ENCODE measurements at places on chromosomes 11 and 22.

GRCh38 chr11:77557553-77557952, 32.2 kb upstream of the AQP11 start:
- no peak overlapping the region for H3K27ac ChIP-seq
- H3K4me3 ChIP-seq: no peak overlapping the region
- DNase-seq: no peak
- no peaks in the 10 kb centered on the region for H3K4me1 ChIP-seq
- H3K36me3 ChIP-seq: no peaks in the 10 kb centered on the region

- no peaks in the 10 kb centered on the region for H3K4me1 ChIP-seq
- no peak overlapping the region for H3K27ac ChIP-seq
- no peaks in the 10 kb centered on the region for H3K36me3 ChIP-seq
- DNase-seq: no peak
- H3K27me3 ChIP-seq: no peaks in the 10 kb centered on the region
- H3K4me3 ChIP-seq: no peak overlapping the region
Measured at GRCh38 chr22:27786291-27786932, 15.1 kb downstream of the MN1 start.

DNA sequence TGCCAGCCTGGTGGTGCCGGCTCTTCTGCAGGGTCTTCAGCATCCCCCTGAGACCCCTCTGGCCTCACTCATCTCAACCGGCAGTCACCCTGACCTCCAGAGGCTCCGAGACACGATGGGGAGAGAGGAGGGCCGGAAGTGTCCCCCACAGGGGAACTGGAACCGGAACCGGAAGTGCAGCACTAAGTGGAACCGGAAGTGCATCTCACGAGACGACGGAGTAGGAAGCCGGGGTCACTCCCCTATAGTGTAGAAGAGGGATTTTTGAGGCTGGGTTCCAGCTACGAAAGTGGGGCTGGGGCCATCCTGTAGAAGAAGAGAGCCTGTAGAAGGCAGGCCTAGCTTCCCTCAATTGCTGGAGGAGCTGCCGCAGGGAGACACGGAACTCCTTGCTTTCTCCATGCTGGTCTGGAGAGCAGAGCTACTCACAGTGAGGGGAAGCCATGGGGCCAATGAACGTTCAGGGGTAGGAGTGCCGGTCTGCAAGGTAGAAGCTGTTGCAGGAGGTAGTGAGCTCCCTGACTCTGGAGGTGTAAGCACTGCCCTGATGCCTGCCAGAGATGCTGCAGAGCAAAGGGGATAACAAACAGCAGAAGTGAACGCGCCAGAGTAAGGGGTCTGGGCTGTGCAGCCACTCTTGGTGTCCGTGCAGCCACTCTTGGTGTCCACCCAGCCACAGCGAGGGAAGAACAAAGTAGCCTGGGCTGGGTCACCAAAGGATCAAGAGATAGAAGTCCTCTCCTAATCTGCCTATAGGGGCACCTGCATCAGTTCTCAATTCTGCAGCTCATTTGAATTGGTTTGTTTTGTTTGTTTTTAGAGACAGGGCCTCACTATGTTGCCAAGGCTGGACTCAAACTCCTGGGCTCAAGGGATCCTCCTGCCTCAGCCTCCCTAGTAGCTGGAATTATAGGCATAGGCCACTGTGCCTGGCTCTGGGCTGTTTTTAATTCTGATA, 21.9 kb downstream of the SCUBE1 start:
- no peak for DNase-seq
- H3K4me1 ChIP-seq: no peaks in the 10 kb centered on the region
- no peak overlapping the region for H3K4me3 ChIP-seq
- no peak overlapping the region for H3K27ac ChIP-seq

GRCh38 chr11:108713076-108713790, 48.4 kb downstream of the DDX10 start:
- H3K36me3 ChIP-seq: no peaks in the 10 kb centered on the region
- no peak overlapping the region for H3K27ac ChIP-seq
- no peaks in the 10 kb centered on the region for H3K27me3 ChIP-seq

- no peak overlapping the region for H3K4me3 ChIP-seq
- H3K27ac ChIP-seq: no peak overlapping the region
- H3K27me3 ChIP-seq: no peaks in the 10 kb centered on the region
- H3K4me1 ChIP-seq: no peaks in the 10 kb centered on the region
- DNase-seq: no peak
- H3K36me3 ChIP-seq: no peaks in the 10 kb centered on the region
Measured at GRCh38 chr22:36767035-36767775, 8.7 kb downstream of the IFT27 start.

DNA sequence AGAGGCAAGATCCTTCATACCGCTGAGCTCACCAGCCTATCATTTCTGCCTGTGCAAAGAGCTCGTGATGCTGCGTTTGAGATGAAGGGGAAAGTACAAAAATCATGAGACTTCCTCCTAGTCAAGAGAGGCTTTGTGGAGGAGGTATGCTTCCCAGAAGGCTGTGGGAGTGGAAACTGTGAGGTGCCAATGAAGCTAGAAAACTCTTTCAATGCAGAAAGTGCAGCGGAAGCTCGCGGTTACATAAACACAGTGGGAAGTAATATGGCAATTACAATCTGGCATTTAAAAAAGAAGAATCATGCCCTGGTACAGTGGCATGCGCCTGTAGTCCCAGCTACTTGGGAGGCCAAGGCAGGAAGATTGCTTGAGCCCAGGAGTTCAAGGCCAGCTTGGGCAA, 134.8 kb downstream of the EHF start:
- H3K4me1 ChIP-seq: no peaks in the 10 kb centered on the region
- no peaks in the 10 kb centered on the region for H3K27me3 ChIP-seq
- no peak overlapping the region for H3K27ac ChIP-seq
- DNase-seq: no peak
- no peaks in the 10 kb centered on the region for H3K36me3 ChIP-seq

GRCh38 chr22:44119669-44120313, 60.9 kb upstream of the PARVG start:
- H3K4me3 ChIP-seq: no peak overlapping the region
- H3K27me3 ChIP-seq: no peaks in the 10 kb centered on the region
- no peak for DNase-seq

DNA sequence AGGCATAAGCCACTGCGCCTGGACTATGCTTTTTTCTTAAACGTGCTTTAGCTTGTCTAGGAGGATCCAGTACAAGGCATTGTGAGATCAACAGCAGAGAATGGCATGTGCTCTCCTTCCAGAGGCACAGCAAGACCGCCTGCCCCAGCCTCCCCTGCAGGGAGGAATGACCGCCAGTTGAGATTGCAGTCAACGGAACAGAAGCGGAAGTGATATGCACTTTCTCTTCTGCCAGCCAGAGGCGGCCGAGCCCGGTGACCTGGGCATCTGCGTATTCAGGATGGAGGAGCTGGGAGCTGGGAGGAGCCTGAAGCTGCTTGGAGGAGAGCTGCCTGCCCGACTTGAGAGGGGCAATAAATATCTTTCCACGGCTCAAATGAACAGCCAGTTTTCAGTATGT, 243.0 kb downstream of the CTTN start:
- H3K4me1 ChIP-seq: no peaks in the 10 kb centered on the region
- no peak overlapping the region for H3K4me3 ChIP-seq
- no peaks in the 10 kb centered on the region for H3K36me3 ChIP-seq

GRCh38 chr11:117607449-117607848, 189.6 kb downstream of the DSCAML1 start:
- H3K27me3 ChIP-seq: no peaks in the 10 kb centered on the region
- H3K4me3 ChIP-seq: no peak overlapping the region
- DNase-seq: no peak
- H3K27ac ChIP-seq: no peak overlapping the region
- no peaks in the 10 kb centered on the region for H3K36me3 ChIP-seq

DNA sequence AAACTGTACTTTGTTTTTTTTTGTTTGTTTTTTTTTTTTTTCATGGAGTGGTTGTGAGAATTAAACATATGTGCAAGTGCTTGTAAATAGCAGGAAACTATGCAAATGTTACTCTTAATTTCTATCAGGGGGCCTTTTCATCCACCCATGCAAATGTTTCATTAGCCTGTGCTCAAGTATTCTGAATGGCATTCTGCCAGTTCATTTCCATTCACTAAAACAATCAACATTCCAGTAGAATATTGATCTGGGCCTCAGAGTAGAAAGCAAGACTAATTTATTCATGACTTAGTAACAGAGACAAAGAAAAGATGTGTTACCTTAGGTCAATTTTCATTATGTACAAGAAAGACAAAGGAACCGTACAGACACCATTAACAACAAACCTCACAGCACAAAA, 971.4 kb downstream of the DLG2 start:
- no peak for DNase-seq
- H3K4me3 ChIP-seq: no peak overlapping the region
- no peaks in the 10 kb centered on the region for H3K27me3 ChIP-seq
- H3K36me3 ChIP-seq: no peaks in the 10 kb centered on the region

DNA sequence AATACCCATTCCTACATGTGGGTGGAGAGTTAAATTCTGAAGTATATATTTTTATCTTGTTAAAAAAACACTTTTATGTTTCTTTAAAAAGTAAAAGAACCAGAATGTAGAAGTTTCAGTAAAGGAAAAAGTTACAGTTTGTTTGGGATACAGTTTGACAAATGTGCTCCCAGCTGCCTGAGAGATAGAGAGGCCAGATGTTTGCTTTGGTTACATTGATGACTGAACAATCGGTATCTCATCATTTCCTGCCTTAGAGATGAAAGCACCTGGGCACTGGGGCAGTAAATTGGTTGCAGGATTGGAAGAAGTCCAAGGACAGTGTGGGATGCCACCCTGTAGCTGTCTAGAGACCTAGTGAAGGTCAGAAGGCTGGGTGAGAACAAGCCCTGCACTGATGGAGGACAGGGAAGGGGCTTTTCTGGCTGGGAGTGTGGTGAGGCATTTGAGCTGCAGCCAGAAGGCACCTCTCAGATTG, 16.6 kb downstream of the MED15 start:
- no peak overlapping the region for H3K4me3 ChIP-seq
- no peaks in the 10 kb centered on the region for H3K27me3 ChIP-seq
- H3K36me3 ChIP-seq: no peaks in the 10 kb centered on the region
- H3K27ac ChIP-seq: no peak overlapping the region
- H3K4me1 ChIP-seq: peaks cover 10% of the 10 kb centered on the region

DNA sequence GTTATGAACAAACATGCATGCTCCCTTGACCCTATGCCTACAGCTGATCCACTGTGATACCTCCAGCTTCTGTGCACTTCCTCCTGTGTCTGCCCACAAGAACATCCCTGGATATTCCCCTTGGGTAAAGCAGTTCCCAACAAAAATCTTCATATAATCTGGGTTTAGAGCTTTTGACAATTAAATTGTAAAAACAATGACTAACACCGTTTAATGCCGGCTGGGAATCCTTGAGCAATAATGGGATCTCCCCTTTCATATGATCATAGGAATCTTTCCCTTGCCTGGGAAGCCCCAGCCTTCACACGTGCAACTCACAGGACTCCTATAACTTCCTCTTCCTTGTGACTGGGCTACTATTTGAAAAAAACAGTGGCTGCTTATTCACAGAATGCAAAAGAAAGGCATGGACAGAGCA, 6.3 kb upstream of the ZC3H12C start:
- no peak overlapping the region for H3K4me3 ChIP-seq
- no peaks in the 10 kb centered on the region for H3K27me3 ChIP-seq
- no peaks in the 10 kb centered on the region for H3K4me1 ChIP-seq
- no peak overlapping the region for H3K27ac ChIP-seq

DNA sequence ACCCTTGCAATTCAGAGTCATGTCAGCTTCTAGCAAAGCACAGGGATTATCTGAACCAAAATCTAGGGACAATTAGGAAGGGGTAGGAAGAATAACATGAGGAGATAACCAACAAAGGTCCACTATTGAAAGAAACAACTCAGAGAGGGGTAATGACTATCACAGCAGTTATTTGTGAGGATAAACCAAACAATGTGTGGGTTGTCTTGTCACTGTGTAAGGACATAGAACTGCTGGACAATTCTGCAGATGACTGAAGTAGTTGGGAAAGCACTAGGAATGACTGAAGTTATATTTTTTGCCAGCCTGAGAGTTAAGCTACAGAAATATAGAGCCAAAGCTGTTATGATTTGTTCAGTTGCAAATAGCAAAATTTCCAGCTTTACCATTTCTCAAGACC, 858.4 kb upstream of the CCDC90B start:
- H3K4me1 ChIP-seq: no peaks in the 10 kb centered on the region
- DNase-seq: no peak
- no peak overlapping the region for H3K4me3 ChIP-seq
- no peaks in the 10 kb centered on the region for H3K27me3 ChIP-seq
- H3K36me3 ChIP-seq: no peaks in the 10 kb centered on the region

GRCh38 chr11:121141066-121141465, 40.0 kb downstream of the TECTA start:
- no peak overlapping the region for H3K4me3 ChIP-seq
- no peaks in the 10 kb centered on the region for H3K36me3 ChIP-seq
- no peak overlapping the region for H3K27ac ChIP-seq
- DNase-seq: no peak

- H3K27ac ChIP-seq: no peak within 1 kb of the TSS
- H3K4me1 ChIP-seq: no peaks in the 10 kb centered on the region
Measured at GRCh38 chr11:85810871-85811611, at the start of gene SYTL2. SYTL2 (minus strand) TSS chr11:85811141; CDS start chr11:85757725, 53,416 bp downstream.

DNA sequence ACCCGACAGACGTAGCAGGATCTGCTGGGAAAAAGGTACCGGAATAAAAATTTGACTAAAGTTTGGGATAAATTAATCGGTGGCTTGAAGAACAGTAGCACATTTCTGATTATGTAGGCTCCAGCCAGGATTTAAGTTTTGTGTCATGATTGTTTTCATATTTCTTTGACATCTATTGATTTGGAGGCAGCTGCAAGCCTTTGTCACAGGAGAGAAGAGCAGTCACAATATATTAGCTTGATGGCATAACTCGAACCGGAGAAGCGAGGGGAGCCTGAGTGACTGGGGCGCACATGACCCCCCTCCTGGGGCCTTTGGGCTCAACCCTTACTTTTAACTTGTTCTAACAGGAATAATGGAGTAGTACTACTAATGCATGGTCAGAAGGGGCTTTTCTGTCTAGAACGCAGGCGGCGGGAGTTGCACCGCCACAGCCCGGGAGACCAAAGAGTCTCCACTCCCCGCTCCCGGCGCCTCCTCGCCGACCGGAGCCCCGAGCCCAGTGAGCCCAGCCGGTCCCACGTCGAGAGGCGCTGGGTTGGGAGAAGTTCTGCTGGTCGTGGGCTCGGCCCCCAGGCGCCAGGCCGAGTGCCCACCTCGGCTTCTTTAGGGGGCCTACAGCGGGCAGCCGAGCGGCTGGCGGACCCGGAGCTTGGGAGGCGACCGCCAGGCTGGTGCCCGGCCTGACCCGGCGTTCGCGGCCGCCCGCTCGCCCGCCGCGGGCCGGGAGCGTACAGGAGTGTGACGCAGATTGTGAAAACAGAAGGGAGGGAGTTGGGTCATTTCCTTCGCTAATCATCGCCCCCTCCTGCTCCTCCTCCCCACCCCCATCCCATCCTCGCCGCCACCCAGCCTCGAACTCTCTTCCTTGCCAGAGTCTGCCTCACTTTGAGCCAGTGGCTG, 15.7 kb upstream of the PAX6 start:
- no peak overlapping the region for H3K4me3 ChIP-seq
- no peak for DNase-seq
- peaks cover 4% of the 10 kb centered on the region for H3K27me3 ChIP-seq
- no peaks in the 10 kb centered on the region for H3K36me3 ChIP-seq
- no peaks in the 10 kb centered on the region for H3K4me1 ChIP-seq

Measured in pancreas (tissue), 10 donors.